ENCODE measurements at places on chromosomes 5 and 9.

DNA sequence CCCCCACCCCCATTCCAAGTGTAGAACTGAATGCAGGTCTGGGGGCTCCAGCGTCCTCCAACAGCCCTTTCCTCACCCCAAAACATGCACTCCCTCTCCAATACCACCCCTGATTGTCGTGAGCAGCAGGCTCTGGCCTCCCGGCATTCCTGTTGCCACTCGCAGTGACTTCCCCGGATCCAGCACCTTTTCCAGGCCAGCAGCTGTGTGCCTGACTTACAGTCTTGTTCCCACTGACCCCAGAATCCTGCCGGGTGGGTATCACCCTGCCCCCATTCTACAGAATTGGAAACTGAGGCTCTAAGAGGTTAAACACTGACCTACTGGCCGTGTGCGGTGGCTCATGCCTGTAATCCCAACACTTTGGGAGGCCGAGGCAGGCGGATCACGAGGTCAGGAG, 127.2 kb downstream of the OLFM1 start:
- no peak for DNase-seq

GRCh38 chr5:33379757-33380156, 61.0 kb upstream of the TARS1 start:
- no peak for DNase-seq

- DNase-seq: no peak
Observed at GRCh38 chr5:54049144-54049543, 261.2 kb downstream of the ARL15 start.

DNA sequence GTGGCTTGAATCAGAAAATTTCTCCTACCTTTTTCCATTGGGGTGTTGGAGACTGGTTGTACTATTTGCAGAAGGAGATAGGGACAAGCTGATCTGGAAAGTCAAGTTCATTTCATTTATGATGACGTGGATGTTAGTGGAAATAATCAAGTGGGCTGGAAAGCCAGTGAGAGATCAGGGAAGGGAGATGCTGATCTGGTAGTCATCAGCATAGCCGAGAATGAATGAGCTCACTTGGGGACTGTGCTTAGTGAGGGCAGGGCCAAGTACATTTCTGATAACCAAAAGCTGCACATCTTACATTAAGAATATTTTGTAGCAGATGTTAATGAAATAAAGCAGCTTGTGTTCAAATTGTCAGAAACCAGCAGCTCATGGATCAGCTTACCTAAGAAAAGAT, 12.1 kb downstream of the MAN2A1 start:
- DNase-seq: no peak

DNA sequence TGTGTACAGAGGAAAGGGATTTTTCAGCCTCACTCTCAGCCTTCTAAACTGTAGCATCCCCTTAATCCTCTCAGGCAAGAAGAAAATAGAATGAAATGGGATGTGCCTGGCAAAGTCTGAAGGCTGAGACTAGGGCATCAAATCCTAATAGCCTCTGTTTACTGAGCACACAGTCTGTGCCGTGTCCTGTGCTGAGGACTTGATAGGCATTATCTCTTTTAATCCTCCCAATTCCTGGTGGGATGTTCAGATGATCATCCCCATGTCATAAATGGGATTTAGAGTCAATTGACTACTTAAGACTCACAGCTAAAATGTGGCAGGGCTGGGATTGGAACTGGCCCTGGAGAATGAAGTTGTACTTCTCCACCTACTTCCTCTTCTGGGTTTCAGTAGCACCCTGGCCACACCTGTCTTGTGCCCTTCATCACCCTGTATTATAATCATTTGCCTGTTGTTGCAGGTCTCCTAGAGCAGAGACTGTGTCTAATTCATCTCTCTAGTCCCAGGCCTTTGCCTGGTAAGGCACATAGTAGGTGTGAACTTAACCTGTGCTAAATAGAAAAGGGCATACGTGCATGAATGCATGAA, 81.0 kb downstream of the WWC1 start:
- DNase-seq: no peak

- DNase-seq: no peak
Observed at GRCh38 chr9:85949586-85950335, 8.8 kb downstream of the NAA35 start.

- DNase-seq: no peak
Observed at GRCh38 chr5:95718203-95718602, 12.9 kb upstream of the RHOBTB3 start.

DNA sequence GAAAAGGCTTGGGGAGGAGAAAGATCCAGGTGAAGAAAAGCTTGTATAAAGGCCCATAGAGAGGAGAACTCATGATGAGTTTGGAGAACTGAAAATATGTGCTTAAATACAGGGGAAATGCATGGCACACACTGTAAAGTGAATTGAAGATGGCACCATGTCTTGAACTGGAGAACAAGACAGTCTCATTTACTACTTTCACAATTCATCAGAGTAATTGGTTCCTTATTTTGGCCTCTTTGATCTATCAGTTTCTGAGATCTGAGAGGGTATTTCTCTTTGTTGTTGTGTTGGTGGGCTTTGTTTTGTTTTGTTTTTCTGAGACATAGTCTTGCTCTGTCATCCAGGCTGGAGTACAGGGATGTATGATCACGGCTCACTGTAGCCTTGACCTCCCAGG, 98.2 kb downstream of the CEMIP2 start:
- DNase-seq: no peak

DNA sequence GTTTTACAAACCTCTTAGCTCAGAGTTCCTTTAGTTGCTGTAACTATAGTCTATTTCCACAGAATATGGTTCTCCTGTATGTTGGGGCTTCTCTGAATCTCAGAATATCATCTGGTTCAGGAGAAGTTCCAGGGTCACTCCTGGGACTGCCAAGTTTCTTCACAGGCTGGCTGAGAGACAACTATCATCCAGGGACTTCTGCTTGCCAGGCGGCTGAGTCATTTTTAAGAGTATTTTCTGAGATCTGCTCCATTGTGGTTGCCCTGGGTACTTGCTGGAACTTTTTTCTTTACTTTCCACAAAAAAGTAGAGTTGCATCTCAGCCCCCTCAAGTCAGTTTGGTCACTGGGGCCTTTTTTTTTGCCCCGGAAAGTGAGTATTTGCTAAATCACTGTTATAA, 566.5 kb downstream of the LRRC70 start:
- no peak for DNase-seq

DNA sequence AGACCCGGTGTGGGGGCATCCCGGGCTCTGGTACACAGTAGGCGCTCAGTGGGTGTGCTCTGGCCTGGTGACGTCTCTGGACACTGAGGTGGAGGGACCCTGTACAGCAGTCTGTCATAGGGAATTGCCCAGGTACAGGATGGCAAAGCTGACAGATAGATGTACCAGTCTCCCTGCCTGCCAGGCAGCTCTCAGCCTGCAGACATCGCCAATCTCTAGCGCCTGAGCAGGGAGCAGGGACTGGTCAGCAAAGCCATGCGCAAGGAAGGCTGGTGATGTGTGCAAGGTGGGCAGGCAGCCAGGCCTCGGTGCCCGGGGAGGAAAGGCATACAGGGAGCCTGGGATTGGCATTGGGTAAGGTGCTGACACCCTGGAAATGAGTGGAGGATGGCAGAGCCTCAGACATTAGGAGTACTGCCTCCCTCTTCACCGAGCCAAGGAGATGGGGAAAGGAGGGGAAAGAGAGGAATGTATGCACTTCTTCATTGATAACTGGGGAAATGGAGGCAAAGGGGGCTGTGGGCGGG, 33.9 kb upstream of the BRD3 start:
- DNase-seq: no peak

- no peak for DNase-seq
Observed at GRCh38 chr5:39120052-39120420, 45.8 kb upstream of the RICTOR start.

GRCh38 chr9:122088880-122089706, 4.0 kb downstream of the TTLL11 start:
- DNase-seq: no peak

- no peak for DNase-seq
Observed at GRCh38 chr5:123012321-123012720, 24.2 kb downstream of the PPIC start.

- DNase-seq: no peak
Observed at GRCh38 chr9:33684831-33685230, 110.5 kb upstream of the PRSS3 start.

DNA sequence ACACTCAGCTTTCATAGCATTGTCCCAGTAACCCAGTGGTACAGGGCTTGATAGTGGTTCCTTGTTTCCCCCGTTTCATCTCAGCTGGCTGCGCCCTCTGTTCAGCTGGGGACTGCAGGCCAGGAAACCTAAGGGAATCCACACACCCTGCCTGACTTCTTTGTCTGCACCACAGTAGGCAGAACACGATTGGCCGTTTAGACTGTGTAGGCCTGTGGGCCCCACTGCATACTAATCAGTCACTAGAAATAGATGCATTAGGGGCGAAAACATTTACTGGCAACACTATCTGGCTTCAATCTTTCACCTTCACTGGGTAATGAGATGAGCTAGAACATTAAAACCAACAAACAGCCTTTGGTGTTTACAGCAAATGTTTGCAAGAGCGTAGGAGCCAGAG, 512.7 kb upstream of the BRINP1 start:
- DNase-seq: no peak

- DNase-seq: no peak
Observed at GRCh38 chr5:149217803-149218155, 53.9 kb upstream of the AFAP1L1 start.

DNA sequence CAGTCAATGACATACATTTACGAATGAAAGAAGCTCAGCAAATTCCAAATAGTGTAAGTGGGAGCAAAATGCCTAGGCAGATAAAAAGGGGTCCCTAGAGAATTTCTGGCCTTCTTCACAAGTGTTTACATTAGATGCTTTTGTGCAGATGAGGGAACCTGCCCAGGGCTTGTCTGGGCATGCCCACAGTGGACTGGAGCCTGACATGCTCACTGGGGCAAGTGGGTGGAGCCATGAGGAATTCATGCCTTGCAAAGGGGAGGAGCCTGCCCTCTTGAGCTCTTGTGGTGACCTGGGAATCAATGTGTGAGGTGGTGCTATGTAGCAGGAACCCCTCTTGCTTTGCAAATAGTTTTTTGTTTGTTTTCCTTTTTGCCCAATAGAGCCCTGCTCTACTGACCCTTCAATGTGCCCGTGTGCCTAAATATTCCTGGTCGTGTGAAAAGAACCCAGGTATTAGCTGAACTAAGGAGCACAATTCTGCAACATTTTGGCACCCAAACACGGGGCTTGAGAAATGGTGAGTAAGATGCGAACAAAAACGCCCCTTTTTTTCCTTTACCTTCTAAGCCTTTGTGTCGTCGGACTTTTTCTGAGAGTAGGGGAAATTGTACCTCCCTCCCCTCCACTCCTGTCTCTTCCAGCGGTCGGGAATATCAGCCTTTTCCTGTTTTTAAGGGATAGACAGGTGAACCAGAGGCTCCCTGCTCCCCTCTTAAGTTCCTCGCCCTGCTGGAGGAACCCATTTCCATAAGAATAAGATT, 433.8 kb upstream of the CDH9 start:
- no peak for DNase-seq

DNA sequence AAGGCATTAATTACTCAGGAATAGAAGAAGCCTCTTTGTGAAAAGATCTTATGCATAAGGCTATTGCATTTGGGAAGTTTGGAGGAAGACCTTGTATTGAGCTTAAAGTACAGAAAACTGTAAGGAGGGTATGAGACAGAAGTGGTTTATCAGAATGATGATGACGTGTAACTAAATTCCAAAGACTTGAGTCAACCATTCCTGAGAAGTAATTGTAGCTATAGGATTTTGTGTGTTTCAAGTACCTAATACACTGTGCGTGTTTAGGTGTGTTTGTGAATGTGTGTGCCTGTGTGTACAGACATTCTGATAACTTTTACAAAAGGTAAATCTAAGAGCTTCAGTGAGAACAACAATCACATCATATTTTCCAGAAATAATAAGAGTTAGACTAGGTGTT, 46.5 kb upstream of the IRX2 start:
- no peak for DNase-seq

DNA sequence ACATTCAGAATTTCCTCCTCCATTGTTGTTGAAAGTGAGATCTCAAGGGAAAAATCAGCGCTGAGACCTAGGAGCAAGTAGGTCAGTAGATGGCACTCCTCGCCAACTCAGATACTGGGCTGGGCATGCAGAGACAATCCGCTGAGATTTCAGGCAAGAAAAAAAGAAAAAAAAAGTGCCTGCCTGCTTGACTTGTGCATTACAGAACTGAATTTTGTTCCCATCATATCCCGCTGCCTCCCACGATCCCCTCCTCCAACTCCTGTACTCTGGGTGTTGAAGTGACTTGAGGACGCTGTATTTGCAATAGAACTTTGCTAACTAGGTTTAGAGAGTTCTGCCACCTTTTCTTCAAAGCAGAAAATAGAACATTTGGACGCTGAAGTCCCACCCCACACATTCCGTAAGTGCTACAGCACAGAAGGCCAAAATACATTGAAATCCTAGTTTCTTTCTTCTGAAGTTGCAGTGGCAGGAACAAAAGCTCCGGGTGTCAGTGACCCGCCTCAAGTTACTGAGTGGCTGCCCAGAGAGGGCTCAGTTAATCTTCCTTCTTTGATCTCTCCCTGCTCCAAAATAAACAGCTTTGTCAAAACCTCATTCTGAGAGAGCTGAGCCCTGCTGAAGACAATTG, 265.8 kb downstream of the MLLT3 start:
- peak; percentile 9 for DNase-seq

DNA sequence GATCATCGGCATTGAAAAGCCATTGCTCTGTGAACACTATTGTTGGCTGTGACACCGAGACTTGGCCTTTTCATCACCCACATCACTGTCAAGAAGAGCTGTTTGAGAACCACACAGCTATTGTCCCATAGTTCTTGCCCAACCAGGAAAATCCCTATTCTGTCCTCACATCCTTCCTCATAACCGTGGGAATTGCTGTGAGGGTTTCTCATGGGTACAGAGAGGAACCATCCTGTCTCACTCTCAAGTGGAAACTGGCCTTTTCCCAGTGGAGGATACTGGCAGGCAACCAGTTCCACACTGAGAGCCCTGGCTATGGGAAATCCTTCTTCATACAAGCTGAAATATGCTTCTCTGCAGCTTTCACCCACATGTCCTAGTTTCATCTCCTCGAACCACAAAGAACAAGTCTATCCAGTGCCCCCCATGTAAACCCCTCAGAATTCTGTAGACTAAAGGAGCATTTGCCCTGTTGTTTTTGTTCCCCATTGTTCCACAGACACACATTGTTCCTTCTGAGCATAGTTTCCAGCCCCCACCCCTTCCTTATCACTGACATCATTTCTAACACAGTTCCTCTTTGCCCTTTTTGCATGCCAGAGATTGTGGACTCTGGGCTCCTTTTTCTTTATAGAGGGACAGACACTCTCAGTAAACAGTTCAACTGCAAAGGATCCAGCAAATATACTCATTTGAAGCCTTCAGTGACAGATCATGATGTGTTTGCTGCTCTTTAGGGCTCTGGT, 57.8 kb upstream of the C5orf46 start:
- DNase-seq: no peak

DNA sequence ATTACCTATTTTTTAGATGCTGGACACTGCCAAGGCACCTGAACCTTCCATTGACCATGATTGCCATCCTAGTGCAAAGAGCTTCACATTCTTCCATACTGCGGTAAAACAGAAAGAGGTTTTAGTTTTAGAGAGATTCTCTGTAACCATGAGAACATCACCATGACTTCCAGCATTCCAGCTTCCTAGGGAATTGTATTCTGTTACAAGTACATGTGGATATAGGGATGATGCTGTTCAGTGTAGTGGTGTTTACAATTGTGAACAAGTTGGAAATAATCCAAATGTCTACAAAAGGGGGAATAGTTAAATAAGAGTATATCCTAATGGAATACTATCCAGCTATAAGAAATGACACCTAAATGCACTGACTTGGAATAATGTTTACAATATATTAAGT, 22.4 kb downstream of the NIPSNAP3B start:
- no peak for DNase-seq

- DNase-seq: no peak
Observed at GRCh38 chr9:21579247-21579671, 97.1 kb upstream of the IFNE start.

GRCh38 chr5:139092741-139093343, 105.3 kb downstream of the SIL1 start:
- no peak for DNase-seq

Data from activated naive CD4-positive, alpha-beta T cell (primary cell).